ENCODE measurements at places on chromosomes 1 and 21.

DNA sequence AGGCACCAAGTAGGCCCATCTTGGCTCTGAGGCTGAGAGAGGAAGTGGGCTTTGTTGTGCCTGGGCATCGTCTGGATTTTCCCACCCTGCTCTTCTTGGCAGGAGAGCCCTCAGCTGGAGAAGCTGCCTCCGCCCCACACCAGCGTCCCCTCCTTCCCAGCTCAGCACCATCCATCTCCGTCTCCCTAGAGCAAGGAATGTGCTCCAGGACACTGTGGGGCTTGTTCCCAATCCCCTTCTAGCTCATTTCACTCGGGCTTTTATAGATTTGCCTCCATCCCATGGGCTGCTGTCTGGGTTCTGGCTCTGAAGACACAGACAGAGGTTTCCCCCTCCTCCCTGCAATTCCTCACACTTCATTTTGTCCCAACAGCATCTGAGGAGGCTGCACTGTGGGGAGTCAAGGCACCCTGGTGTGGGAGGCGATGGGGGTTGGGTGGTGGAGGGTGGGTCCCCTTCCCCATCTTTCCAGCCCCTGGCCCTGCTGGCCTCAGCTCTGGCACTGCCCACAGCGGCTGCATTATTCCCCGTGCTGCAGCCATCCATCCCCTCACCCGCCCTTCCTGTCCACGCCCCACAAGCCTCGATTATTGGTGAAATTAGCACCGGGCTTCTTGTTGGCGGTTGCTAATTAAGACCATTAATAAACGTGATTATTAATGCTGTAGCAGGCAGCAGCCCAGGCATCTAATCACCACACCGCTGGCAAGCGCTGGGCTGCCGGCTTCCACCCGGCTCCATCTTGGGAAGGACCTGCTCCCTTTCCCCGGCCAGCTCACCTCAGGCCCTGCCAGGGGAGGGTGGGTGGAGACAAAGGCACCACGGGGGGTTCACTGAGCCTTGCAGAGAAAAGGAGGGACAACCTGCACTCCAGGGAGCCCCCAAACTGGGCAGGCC, 21.7 kb downstream of the RHBG start:
- DNase-seq = no peak

DNA sequence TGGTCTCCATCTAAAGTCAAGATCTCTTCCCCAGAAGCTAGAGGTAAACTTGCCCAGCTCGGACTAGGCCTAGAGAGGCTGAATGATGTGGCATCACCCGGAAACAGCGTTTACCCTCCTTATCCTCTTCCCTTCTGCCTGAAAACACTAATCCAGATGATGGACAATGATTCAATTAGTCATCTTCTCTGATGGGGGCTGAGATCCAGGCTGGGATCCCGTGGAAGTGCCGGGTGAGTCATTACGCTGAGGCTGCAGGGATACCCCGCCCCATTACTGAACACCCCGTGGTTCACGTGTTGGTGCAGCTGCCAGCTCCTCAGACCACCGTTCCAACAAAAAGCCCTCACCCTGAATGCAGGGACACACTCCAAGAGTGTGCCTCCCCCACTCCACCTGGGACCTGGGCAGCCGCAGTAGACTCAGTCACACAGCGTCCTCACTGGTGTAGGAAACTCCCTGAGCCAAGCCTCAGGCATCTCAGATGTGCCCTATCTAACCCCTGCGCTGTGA, 2.0 kb downstream of the S100A6 start:
- no peak for DNase-seq

DNA sequence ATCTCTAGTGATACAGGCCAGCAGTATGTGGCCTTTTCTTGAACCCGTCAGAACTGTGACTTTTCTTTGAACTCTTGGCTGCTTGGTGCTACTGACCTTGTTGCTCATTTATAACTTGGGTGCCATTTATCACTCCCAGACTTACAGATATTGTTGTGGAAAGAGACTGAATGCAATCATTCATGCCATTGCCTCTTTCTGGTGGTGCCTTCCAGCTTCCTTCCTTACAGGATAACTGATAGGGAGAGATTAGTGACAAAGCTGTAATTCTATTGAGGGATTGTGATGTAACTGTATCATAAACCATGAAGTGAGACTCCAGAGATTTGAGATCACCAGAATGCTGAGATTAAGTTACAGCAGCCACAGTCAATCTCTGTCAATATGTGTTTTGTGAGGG, 256.5 kb downstream of the USP25 start:
- no peak for DNase-seq

DNA sequence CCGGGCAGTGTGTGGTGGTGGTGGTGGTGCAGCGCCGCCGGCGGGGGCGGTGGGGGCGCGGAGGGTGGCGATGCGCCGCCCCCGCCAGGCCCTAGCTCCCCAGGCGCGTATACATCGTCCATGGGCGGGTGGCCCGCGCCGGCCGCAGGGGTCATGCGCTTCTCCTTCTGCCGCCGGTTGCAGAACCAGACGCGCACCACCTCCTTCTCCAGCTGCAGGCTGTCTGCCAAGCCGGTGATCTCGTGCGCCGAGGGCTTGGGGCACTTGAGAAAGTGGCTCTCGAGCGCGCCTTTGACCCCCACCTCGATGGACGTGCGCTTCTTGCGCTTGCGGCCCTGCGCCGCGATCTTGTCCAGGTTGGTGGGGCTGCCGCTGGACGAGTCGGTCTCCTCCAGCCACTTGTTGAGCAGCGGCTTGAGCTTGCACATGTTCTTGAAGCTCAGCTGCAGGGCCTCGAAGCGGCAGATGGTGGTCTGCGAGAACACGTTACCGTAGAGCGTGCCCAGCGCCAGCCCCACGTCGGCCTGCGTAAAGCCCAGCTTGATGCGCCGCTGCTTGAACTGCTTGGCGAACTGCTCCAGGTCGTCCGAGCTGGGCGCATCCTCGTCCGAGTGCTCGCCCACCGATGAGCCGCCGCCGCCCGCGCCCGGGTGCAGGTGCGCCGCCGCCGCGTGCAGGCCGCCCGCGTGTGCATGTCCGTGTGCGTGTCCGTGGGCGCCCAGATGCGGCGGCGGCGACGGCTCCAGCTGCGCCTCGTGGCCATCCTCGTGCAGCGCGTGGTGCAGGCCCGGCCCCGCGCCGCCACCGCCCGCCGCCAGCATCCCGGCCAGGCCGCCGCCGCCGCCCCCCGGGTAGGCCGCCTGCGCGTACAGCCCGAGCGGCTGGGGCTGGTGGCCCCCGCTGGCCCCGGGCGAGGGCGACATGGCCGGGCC, 926 bp downstream of the POU3F1 start:
- no peak for DNase-seq

DNA sequence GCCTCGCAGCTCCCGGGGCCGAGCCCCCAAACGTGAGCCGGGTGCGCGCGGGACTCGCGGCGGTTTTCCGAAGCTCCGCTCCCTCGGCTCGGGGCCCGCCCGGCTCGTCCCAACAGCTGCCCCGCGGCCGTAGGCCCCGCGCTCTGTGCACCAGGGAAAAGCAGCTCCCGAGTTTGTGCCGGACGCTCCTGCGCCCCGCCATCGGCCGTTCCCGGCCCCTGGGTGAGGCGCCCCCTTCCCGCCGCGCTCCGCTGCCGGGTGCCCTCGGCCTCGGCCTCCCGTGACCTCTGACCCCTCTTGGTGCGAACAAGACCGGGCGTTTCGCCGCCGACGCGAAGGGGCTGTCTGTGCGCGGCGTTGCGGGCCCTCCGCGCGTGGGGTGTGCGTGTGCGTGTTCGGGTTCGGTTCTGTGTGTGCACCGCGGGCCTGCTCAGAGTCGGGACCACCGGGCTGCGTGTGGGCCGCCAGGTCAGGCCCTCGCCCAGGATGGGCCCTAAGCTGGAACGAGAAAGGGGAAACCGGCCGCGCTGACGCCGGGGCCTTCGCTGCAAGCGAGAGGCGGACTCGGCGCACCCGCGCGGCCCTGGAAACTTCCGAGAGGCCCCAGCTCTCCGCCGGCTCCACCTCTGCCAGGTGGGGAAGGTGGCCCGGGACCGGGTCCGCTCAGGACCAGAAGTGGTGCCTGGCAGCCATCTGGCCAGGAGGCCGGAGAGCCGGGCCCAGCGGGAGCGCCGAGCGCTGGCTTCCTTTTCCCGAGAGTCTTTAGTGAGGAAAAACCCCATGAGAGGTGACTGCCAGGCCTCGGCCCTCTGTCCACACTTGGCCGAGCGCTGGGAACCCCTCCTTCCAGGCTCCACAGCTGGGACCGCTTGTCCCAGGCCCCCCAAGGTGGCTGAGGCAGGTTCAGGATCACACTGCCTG, 1.9 kb downstream of the PRDM16 start:
- no peak for DNase-seq

DNA sequence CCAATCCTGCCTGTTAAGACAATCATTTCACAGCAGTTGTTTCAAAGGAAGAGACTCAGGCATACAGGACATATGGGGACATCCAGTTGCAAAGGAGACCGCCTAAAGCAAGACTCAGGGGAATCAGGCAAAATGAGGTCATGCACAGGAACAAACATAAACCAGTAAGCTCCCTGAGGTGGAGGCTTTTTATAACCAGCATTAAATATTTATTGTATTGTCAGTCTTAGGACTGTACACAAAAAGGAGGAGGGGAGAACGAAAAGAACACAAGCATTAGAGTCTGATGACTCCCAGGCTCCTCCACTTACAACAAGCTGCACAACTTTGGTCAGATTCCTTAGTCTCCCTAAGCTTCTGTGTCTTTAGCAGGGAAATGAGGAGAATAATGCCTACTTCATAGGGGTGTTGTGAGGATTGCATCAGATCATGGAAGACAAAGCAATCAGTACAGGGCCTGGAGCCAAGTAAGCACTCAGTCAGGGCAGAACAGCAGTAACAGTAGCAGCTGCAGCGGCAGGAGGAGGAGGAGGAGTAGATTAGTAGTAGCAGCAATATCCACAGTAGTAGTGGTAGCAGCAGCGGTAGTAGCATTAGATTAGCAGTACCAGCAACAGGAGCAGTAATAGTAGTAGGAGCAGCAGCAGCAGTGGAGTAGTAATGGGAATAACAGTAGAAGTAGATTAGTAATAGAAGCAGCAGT, 54.2 kb upstream of the SPATA6 start:
- no peak for DNase-seq

DNA sequence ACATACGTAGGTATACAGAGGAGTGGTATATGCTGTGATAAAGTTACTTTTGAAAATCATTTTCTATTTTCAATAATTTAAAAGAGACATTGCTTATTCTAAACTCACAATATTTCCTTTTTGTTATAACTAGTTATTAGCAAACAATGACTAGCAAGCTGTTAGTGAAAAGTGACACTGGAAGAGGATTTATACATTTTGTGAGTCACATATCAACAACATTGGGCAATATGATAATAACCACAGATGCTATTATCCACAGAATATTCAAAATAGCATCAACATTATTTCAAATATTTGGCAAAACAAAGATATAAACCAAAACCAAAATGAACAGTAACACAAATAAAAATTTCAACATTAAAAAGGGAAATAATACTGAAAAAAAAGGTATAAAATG, 104.0 kb upstream of the HP1BP3 start:
- DNase-seq = no peak

GRCh38 chr1:48830715-48831114, 54.0 kb upstream of the BEND5 start:
- no peak for DNase-seq

DNA sequence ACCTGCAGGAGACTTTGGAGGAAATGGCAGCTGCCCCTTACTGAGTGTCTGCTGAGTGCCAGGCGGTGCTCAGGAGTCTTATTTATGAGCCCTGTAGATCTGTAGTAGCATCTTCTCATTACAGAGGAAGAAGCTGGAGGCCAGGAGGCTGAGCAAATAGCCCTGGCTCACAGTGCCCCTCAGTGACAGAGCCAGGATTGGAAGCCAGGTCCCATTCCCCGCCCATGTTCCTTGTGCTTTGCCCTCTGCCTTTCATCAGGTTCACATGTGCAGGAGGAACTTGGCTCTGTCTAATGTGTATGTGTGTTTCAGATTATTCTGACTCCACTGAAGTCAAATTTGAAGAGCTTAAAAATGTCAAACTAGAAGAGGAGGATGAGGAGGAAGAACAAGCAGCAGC, 21.2 kb downstream of the KDM4A start:
- no peak for DNase-seq

- no peak for DNase-seq
Measured at GRCh38 chr21:43940329-43941050, 71.6 kb upstream of the TRAPPC10 start.

GRCh38 chr1:53525595-53525994, 66.4 kb downstream of the DMRTB1 start:
- no peak for DNase-seq

DNA sequence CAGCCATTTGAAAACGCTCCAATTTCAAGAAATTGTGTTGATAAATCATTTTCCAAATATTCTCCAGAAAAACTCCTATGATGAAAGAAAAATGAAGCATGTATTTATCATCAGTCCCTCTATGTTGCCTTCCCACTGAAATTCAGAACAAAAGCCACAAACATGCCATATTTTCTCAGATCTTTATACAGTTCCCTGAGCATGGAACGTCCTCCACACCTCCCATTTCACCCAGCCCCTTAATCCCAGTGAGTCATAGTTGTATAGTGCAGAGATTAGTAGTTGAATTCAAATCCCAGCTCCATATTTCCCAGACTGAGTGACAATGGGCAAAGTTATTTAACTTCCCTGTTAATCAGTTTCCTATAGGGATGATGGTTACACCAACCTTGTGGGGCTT, 20.6 kb upstream of the NPL start:
- DNase-seq = no peak

GRCh38 chr21:36803816-36804439, 105.0 kb downstream of the SIM2 start:
- no peak for DNase-seq

GRCh38 chr1:19054216-19054615, 97.7 kb upstream of the IFFO2 start:
- no peak for DNase-seq

- DNase-seq = peak; percentile 4
Measured at GRCh38 chr1:60425528-60425927, 352.0 kb upstream of the C1orf87 start.

GRCh38 chr1:37308031-37308960, 166.1 kb upstream of the ZC3H12A start:
- no peak for DNase-seq

DNA sequence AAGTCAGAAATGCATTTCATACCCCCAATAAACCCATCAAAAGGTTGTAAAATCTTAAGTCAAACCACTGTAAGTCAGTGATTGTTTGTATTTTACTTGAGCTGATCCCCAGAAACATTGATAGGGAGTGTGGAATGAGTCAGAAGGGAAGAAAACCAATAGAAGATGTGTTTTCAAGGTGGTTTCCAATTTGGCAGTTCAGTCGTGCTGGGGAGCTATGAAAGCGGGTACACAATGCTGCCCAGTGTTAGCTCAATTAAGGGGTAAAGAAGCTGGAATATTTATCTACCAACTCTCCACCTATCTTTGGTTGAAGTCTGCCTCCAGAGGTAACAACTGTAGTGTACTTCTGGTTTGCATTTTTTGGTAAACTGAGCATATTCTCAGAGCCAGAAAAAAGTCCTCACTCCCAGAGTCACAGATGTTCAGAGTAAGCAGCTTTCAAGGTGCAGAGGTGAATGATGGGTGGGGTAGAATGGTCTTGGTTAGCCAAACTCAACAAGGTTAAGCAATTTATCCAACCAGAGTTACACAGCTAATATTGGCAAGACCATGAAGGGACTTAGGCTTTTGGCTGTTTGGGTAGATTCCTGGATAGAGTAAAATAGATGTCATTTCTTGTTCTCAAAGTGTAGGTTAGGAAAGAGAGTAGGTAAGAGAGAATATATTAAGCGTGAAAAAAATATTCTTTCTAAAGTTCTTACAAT, 202.9 kb upstream of the ADGRL2 start:
- DNase-seq = no peak

All from GM13977 (cell line).